ENCODE measurements at places on chromosomes 1 and 21. TPM values are rescaled to one million over a fixed set of nuclear protein-coding genes. Genes with fewer than 3 reads are reported as not detected.

The CFHR5 gene
- not detected for polyA plus RNA-seq

The BSND gene
- polyA plus RNA-seq = 4.2 TPM

DNA sequence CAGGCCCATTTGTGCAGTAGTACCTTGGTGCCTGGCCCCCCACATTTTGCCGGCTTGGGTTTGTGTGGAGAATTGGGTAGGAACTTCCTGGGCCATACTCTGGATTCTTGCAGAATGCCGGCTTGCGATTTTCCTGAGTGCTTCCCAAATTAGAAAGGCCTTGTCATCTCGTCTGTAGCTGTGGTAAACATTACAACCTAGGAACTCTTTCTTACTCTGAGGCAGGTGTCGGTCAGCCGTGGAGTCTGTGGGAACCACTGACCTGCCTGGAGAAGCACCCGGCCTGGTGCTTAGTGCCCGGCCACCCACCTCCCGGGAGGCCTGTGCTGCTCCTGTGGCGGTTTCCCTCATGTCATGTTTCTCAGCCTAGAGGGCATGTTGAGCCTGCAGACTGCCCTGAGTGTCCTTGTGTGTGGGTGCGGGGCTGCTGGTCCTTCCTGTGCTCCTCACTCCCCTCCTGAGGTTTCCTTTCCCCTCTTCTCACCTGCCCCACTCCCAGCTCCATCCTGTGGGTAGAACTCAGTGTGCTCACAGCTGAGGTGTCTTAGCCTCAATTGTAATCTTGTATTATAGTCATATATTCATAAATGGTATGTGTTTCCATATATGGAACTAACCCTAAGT lies 64.7 kb downstream of the S100B start:
- DNase-seq = no peak

The CELA2B gene
- 0.76 TPM for polyA plus RNA-seq

The GJA8 gene
- 0.67 TPM for polyA plus RNA-seq

- no peak for DNase-seq
Observed at GRCh38 chr1:225908773-225909172, 15.3 kb downstream of the PYCR2 start.

DNA sequence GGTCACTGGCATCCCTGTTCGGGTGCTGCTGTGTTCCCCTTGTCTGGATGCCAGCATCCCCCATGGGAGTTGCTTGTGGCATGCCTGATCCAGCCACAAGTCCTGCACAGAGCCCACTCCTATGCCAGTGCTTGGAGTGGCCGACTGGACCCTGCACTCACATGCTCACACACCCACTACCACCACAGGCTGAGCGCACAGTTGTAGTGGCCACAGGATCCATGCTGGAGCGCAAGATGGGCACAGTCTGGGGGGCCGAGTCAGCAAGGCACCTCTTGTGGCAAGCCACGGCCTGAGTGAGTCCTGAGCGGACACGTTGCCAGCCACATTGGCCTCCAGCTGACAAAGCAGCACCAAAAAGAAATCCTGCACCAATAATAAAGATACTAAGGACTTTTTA lies 661.6 kb upstream of the TMPRSS15 start:
- DNase-seq = no peak

GRCh38 chr1:5375481-5375880 lies 616.7 kb downstream of the NPHP4 start:
- DNase-seq = no peak

DNA sequence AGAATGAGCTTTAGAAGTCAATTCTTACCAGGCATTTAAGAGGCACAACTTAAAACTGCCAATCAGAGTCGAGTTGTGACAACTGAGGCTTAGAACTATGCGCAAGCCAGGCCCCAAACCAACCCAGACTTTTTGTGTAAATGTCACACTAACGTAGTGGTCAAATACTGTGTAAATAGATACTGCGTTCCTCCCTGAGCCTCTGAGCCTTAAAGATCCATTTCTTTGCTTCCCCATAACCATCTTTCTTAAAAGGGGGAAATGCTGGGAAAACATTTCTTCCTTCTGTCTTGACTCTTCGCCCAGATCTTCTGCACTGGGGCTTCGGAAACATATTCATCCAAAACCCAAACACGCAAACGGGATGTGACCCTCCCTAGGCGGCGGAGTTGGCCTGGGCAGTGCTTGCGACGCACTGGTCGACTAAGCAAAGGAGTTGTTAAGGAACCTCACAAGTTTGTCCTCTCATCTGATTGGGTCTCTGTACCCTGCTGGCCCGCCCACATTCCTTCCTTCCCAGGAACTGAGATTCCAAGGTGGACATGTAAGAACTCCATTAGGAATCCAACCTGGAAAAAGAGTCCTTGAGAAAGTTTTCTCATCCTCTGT lies 2.6 kb downstream of the ADAMTS5 start:
- DNase-seq = no peak

GRCh38 chr1:22234476-22235030 lies 91.7 kb upstream of the WNT4 start:
- no peak for DNase-seq

- no peak for DNase-seq
Observed at GRCh38 chr1:95467036-95467435, 233.0 kb downstream of the RWDD3 start.

The ERICH3 gene
- polyA plus RNA-seq = 0.50 TPM

DNA sequence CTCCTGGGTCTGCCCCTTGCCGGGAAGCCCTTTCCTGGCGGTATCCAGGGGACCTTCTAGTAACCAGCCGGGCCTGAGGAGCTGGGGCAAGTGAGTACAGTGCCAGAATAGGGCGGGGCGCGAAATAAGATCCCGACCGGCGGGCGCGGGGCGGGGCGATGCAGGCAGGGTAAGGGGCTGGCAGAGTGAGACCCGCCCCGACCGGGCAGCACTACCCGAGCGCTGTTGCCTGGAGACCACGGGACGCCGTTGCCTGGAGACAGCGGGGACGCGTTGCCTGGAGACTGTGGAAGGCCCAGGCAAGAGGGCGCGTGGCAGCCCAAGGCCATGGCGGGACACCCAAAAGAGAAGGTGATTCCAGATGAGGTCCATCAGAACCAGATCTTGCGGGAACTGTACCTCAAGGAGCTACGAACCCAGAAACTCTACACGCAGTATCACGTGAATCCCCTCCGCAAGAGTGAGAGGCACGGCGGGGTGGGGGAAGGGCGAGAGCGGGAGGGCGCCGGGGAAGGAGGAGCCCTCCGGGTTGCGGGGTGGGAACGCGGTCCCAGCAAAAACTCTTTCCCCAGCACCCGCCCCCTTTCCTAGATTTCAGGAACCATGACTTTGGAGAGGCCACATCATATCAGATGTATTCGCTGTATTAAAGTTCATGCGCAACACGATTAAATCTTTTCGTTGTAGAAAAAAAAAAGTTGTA lies 24.3 kb downstream of the EBNA1BP2 start:
- peak; percentile 75 for DNase-seq

DNA sequence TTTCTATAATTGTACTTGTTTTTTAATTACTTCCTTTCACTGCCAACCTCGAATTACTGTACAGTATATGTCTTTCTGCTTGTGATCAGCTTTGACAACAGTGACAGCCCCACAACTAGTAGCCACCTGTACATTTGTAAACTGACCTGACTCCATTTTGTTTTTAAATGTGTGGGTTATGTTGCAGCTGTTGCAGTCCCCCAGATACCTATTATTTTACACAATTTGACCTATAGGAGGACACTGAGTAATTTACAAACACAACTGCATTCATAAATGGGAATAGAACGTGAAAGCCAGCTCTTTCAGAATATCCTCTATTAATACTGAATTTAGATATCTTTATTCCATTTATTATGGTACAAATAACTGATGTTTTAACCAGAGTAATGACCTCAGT lies 2.5 kb upstream of the VAMP3 start:
- no peak for DNase-seq

GRCh38 chr1:239833723-239834122 lies 258.0 kb upstream of the FMN2 start:
- DNase-seq = no peak

The HUNK gene
- polyA plus RNA-seq = 18.2 TPM

The PLA2G2A gene
- not detected for polyA plus RNA-seq

DNA sequence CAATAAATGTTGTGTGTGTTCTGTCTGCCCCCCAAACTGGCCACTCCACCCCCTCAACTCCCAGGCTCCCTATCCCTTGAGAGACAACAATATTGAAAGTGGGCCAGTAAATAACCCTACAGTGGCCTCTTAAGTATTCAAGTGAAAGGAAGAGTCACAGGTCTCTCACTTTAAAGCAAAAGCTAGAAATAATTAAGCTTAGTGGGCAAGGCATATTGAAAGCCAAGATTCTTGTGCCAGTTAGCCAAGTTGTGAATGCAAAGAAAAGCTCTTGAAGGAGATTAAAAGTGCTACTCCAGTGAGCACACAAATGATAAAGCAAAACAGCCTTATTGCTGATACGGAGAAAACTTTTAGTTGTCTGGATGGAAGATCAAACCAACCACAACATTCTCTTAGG lies 158.4 kb downstream of the GABPA start:
- DNase-seq = no peak

DNA sequence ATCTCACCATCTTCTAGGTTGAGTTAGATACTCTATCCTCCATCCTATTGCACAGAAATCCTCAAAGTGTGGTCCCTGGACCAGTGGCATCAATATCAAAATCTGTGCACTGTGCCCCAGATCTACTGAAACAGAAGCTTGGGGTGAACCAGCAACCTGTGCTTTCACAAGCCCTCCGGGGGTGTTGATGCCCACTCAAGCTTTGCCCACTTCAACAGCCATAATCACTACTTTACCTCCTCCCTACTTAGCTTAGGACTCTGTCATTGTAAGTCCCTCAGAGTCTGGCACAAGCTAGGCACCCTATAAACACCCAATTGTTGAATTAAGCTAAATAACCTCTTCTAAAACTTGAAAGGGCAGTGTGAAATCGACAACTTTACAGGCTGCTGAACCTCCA lies 144.2 kb upstream of the SOD1 start:
- no peak for DNase-seq

DNA sequence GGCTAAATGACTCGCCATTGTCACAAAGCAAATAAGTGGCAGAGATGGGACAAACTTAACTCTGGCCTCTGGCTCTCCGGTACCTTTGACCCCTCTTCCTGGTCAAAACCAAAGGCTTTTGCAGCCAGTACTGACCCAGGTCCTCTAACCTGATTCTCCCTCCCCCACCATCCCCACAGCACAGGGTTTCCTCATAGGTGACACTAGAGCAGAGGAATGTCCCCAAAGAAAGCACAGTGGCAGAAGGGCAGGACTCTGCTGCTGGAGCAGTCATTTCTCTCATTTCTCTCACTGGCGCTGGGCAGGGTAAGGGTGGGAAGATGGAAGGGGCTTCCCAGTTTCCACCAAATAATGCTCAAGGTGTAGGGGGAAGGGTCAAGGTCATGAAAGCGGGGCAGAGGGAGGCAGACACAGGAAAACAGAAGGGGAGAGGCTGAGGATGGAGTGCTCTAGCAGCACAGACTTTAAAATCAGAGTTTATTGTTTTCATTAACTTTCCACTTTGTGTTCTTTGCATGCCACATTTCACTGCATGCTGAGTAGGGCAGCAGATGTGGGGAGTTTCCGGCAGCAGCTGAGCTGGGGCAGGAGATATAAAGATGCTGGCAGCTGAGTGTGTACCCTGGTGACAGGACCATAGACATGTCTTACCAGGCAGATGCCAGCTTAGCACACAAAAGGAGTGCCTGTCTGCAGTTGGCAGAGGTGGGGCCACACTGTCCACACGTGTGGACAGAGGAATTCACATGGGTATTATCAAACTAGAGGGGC lies 80.5 kb downstream of the FAM78B start:
- no peak for DNase-seq

DNA sequence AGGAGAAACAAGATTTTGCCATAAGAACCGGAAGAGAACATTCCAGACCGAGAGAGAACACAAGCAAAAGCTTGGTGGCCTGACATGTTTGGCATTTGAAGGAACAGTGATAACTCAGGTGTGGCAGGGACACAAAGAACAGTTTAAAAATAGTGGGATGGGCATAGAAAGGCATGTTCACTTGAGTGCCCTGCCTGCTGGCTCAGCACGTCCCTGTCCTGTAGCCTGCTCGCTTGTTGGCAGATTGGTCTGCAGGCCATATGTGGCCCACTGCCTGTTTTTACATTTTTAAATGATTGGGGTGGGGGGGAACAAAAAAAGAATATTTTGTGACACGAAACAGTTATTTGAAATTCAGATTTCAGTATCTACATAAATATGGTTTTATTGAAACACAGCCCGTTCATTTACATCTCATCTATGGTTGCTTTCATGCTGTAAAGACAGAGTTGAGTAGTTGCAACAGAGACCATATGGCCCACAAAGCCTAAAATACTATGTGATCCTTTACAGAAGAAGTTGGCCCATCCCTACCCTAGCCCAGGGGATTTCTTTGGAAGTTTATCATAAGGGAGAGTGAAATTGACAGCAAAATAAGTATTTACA lies 100.7 kb downstream of the RGL1 start:
- DNase-seq = no peak

DNA sequence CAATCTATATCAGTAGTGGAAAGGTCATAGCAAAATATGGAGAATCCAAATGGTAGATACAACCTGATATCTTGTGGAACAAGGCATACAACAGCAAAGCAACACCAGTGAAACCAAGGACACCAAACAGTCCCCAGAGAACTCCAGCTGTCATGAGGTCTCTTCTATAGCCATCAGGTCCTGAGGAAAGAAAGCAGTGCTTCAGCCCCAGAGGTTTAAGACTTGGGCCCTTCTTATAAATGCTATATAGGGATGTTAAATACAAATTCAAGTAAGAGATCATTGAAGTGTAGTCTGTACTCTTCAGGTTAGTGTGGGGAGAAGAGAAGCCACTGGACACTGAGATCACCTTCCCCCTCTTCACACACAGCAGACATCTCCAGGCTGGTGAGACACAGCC lies 10.1 kb downstream of the FCRL2 start:
- no peak for DNase-seq

- no peak for DNase-seq
Observed at GRCh38 chr1:54604572-54605370, 18.6 kb downstream of the FAM151A start.

DNA sequence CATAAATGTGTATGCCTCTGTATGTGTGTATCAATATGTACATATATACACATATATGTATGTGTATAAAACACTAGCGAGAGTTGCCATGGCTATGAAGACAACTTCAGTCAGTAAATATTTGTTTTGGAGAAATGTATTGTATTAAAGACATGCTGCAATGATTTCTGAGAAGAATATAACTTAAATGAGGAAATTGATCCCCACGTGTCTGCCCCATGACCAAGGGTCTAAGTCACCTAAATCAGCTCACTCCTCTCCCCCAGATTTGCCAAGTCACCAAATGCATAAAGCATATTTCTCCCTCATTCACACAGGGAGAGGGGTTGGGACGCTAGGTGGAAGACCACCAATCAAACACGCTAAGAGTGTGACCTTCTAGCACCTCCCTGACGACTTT lies 58.3 kb upstream of the LYST start:
- no peak for DNase-seq

GRCh38 chr1:41920658-41921057 lies 1.9 kb upstream of the HIVEP3 start:
- DNase-seq = no peak

DNA sequence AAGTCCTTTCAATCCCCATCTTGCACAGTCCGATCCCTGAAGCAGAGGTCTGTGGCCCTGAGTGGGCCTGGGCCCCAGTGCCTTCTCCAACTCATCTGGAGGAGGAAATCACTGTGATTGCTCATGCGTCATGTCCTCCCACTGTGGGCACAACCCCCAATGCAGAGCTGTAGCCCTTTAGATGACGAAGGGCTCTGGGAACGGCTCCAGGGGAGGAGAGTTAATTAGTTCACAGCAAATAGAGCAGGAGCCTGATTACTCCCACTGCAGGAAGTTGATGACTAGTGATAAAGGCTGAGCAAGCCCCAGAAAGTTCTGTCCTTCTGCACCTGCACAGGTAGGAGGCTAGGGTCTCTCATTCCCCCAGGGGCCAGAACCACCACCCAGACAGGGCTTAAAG lies 111.5 kb downstream of the CCDC185 start:
- no peak for DNase-seq

GRCh38 chr1:156813750-156814570 lies 2.7 kb downstream of the SH2D2A start:
- DNase-seq = no peak
